ENCODE measurements at places on chromosomes 7 and 10.

GRCh38 chr7:123673752-123674398 is 18.2 kb downstream of the LMOD2 start:
- no peak for DNase-seq

- no peak for DNase-seq
These were observed 76.5 kb upstream of the ARID5B start for GRCh38 chr10:61825001-61825400.

DNA sequence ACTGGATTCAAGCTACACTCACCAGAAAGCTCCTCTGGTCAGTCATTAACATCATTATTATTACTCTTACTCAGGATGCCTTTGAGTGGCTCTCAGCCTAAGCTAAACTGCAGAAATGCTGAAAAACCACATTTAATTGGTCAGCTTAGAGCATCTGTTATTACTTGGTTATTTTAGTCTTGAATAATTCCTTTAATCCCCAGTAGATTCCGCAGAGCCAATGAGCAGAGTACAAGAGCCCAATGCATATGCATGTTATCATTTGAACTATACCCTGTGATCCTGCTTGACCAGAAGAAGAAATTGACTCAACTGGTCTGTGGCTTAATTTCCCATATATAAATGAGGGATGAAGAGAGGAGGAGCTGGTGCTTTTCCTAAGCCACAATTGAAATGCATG is 417.6 kb upstream of the C7orf33 start:
- DNase-seq, result no peak

GRCh38 chr10:1171586-1171985 is 115.4 kb downstream of the WDR37 start:
- DNase-seq, result no peak

Data from T-helper 1 cell (primary cell).